ENCODE measurements at places on chromosomes 1 and 21.

DNA sequence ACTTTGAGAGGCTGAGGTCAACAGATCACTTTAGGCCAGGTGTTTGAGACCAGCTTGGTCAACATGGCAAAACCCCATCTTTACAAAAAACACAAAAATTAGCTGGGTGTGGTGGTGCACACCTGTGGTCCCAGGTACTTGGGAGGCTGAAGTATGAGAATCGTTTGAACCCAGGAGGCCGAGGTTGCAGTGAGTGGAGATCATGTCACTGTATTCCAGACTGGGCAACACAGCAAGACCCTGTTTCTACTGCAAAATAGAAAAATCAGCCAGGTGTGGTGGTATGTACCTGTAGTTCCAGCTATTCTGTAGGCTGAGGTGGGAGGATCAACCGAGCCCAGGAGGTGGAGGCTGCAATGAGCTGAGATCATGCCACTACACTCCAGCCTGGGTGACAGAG, 4.2 kb upstream of the INTS3 start:
- no peak for DNase-seq

GRCh38 chr1:2124446-2125198, 70.0 kb downstream of the FAAP20 start:
- no peak for DNase-seq

DNA sequence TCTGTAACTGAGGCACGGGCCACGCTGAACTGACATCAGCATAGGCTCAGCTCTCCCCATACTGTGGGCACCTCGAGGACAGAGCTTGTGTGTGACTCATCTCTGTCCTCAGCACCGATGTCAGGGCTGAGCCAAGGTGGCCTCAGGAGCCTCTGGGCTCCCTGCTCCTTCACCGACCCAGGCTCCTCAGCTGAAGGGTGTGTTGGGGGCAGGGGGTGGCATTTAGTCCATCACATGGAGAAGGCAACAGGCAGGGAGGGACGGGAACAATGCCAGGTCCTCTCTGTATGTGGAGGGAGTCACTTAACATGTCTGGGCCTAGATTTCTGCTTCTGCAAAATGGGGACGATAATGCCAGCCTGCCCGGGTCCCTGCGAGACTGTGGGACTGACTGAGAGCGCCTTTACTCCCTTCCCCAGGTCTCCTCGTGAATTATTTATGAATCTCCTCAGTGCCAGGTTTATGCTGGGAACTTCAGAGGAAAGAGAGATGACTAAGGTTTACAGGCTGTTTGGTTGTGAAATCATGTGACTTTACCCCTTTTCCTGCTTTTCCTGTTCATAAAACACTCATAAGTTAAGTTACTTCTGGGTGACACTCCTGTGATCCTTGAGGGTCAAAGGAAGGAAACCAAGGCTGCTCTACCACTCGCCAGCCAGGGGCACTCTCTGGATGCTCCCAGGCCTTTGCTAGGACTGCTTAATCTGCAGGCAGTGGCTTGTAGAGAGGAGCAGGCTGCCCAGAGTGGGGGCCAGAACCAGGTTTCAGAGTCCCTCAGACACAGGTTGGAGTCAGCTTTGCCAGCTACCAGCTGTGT, 16.2 kb downstream of the TTC39A start:
- no peak for DNase-seq

DNA sequence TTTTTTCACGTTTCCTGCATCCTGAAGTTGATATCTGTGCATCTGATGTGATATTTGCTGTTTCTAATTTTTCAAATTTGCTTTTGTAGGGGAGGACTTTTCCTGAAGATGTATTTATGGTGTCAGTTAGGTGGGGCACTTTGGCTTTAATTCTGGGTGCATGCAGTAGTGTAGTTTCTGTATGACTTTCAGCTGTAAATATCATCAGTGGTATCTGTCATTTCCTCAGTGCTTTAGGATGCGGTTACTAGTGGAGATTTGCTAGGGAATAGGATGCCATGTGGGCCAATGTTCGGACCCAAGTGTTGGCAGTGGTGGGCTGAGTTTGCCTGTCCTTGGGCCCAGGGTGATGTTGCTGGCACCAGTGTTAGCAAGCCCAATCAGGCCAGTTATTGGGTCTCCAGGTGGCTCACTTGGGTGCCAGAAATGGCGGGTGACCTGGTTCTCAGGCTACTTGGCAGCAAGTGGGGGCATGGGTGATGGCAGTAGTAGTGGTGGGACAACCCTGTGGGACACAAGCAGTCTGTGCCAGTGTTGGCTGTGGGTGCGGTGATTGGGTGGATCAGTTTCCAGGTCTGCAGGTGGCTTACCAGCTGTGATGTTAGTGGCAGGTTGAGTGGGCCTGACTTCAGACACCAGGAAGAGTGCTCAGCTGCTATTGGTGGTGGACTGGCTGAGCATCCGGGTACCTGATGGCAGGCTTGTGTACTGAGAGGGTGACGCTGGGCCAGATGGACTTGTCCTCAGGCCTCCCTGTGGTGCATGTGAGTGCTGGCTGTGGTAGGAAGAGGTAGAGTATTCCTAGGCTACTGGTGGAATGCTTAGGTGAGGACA, 24.4 kb downstream of the CD55 start:
- no peak for DNase-seq

DNA sequence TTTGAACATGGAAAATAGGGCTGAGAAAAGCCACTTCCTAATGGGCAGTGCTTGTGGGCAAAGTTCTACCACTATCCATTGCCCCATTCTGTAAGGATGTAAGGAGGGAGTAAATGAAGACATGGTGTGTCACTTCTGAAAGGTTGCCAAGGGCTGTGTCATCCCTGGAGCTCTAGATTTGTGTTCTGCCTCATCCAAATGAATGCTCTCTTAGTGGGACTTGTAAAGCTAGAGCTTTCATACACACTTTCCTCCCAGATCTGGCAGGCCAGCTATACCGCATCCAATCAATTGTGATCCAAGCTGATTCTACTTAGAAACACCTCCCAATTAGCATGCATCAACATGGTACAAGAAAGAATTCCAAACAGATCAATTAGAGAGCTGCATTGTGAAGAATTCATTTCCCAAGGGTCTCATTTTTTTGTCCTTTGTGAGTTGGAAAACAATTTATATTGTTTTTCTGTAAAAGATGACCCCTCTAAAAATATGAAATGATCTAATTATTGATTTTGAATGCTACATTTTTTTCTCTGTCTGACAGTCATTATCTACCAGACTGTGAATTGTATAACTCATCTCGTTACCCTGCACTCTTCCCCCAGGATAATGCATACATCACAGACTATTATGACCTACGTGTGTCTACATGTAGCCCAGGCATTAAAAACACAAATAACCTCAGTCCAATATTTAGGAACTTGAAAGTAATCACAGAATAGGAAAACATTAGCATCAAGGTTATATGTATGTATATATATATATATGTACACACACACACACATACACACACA, 117.1 kb upstream of the DUSP10 start:
- DNase-seq, result no peak

DNA sequence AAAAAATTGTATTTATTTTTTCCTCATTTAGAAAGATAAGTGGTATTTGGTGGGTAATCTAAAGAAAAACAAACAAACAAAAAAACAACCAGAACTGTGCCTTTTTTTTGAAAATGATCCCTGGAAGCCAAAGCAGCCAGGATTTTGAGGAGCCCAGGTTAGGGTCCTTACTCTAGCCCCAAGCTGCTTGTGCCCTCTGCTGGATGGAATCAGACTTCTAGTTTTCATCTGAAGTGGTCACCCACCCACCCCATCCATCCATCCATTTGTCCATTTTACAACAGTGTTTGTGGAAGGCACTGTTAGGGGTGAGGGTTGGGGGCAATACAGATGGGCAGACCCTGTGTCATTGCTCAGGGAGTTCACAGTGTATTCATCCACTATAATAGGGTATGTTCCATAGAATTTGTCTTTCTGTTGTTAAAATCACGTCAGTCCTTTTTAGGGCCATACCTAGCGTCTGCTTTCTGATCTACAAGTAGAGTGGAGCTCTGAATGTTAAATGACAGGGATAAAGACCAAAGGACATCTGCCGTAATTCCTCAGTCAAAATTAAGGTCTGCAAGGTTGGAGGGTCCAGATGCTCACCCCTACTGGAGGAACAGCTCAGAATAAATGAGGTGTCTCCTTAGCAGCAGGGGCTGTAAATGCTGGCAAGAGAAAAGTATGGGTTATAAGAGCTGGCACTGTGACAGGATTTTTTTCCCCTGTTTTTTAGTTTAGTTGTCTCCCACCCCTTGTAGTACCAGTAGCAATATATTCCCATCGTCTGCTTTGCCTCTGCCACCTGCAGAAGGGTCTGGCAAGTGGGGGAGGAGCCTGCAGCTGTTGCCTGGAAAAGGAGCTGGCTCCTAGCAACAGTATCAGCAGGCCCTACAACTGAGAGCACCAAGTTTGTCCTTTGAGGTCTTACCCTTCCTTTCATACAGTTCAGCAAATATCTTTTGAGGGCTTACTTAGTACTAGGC, 3.2 kb downstream of the LRRC42 start:
- DNase-seq, result no peak

DNA sequence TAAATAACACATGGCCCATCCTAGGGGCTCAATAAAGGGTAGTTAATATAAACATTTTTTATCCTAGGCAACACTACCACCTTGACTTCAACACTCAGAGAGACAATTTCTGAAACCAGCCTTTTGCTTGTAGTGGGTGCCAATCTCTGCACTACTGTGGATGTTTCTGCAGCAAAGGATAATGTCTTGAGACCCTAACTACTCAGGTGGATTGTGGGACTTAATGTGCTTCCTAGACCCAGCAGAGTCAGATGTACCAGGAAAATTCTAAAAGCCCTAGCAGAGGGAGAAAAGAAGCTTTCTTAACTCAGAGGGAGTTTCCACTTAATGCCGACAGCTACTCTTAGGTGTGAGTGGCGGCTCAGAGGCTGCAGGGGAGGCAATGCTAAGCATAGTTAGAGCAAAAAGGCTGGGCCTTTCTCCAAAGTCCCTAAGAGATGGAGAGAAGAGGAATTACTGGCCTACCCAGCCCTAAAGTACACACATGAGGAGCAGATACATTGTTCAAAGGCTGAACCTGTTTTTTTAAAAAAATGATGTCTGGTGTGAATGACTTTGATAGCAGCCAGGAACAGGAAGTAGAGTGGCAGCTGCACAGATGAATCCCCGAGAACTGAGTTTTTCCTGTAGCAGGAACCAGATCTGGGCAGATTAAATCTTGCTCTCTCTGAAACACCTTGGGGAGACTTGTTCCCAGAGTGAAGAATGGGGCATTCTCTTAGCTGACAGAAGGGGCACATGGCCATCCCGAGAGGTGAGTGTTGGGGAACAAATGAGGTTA, 33.5 kb upstream of the ABCD3 start:
- DNase-seq, result no peak

DNA sequence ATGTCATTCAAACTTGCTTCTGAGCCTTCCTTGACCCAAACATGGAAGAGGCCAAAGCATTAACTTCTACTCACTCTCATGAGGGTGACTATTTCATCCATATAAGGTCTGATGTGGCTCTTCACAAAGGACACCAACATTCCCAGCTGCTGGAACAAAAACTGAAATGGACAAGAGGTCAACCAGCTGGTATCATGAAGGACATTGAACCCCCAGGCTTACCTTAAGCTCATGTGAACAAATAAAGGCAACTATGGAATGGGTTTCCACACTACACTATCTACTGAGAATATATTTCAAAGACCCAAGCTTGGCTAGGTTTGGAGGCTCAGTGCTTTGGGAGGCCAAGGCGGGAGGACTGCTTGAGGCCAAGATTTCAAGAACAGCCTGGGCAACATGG, 26.9 kb downstream of the ANGPTL7 start:
- DNase-seq, result no peak

GRCh38 chr1:228986093-228986904, 251.0 kb downstream of the RHOU start:
- no peak for DNase-seq

- no peak for DNase-seq
Observed at GRCh38 chr1:203366476-203366875, 15.6 kb upstream of the FMOD start.

DNA sequence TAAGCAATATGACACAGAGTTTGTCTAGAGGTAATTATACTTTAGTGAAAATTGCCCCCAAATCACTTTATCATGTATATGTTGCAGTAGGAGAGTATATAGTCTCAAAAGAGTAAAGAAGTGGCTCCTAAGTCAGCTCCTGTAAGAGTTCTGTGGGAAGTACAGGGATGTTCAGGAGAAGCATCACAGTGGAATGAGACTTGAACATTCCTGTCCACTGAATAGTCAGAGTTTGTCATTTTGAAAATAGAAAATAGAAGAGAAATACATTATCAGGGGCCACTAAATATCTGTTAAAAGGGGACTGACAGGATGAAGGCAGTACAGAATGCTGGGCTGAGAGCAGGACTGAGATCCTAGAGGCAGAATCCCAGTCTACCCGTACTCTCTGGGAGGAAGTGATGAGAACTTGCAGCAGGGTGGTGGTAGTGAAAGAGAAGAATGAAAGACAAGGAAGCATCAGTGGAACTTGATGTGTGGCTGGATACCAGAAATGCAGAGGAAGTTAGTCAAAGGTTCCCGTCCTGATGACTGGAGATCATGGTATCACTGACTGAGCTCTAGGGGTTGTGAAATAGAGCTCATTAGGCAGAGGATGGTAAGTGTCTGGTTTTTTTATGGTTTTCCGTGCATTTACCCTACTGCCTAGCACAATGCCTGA, 153.4 kb downstream of the FMN2 start:
- no peak for DNase-seq

DNA sequence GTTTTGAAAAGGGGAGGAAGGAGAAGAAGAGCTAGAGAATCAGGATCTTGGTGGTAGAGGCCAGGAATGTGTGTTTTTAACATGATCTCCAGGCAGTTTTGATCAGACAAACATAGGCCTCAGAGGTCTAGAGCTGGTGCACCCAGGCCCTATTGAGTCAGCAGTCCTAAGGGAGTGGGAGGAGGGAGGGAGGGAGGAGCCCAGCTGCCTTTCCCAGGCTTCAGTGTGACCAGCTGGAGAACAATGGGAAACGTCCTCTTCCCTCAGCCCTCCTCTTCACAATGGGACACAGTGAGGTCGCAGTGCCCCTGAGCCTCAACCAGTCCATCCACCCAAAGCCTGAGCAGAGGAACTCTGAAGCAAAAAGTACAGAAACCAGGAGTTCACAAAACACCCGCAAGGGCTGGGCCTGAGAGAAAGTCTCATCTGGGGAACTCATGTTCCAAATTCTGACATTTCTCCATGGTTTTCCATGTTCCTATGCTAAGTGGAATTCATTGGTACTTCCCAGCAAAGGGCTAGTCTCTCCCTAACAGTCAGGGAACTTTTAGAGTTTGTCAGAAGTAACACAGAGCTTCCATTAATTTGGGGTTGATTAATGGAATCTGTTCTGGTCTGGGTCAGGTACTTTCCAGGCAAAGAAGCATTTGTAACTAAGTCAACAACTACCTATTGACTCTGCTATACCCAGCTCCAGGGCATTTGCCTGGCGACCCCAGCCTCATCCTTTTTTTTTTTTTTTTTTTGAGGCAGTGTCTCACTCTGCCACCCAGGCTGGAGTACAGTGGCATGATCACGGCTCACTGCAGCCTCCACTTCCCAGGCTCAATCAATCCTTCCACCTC, 37.5 kb downstream of the ELAPOR1 start:
- no peak for DNase-seq

DNA sequence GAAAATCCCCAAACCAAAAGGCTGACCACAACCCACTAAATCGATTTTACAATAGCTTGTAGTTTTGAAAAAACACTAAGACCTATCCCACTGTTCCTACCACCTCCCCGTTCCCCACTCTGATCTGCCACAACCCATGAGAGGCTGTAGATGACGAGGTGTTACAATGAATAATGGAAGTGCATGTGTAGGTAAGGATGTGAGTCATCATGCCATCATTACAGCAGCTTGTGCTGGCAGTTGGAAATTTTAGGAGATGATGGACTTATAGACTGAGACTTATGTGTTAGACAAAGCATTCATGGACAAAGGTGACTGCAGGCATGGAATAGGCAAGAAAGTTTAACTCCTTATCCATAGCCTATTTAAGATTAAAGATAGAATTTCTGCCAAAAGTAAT, 184.7 kb upstream of the CACYBP start:
- no peak for DNase-seq

GRCh38 chr21:46183910-46184624, at the start of gene SPATC1L:
Gene SPATC1L (minus strand): TSS chr21:46184459. CDS start chr21:46182816, 1,643 bp downstream.
- DNase-seq, result peak; percentile 14
